ENCODE measurements at places on chromosomes 5 and 9.

GRCh38 chr5:75756981-75757380 is 39.7 kb upstream of the POC5 start:
- DNase-seq: no peak

GRCh38 chr5:41641621-41642020 is 131.2 kb upstream of the PLCXD3 start:
- DNase-seq: no peak

GRCh38 chr5:118844351-118844750 is 144.0 kb downstream of the DTWD2 start:
- DNase-seq: no peak

- DNase-seq: no peak
These were observed 6.8 kb downstream of the RPS14 start for GRCh38 chr5:150442699-150443080.

DNA sequence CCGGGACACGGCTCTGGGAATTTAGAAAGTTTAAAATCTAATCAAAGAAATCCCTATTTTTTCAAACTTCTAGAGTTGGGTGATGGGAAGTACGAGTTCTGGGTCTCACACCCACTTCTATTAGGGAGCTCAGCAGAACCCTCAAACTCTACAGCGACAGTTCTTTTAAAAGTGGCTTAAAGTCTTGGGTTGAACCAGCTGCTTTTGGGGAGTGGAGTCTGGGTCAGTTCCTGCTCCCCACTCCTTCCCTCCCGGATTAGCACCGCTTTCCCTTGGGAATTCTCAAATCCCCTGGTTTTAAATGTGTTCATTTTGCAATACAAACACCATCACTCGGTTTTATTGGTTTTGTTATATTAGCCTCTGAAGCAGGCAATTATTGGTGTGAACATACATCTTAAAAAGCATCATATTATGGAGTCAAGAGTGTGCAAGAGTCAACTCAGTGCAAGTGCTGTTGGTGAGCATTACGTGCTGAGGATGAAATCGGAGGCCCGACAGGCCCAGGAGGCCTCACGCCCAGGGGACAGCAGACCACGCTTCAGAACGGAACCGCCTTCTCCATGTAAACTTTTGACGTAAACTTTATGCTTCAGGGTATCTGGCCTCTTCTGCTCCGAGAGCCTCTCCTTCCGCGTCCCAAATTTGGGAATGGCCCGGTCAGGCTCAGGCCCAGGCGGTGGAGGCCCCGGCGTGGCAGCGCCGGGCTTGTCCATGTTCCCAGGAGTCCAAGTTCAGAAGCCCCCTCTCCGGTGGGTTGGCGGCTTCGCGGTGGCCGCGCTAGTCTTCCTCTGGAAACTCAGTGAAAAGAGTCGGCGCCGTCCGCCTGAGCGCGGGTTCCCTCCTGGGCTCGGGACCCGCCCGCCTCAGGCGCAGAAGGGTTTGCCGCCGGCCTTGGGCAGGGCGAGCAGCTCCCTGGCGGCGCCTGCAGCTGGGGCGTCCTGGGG is 5.3 kb downstream of the IRX4 start:
- no peak for DNase-seq

GRCh38 chr5:106097340-106097739 is 1573.4 kb downstream of the EFNA5 start:
- DNase-seq: no peak

GRCh38 chr9:30382271-30382670 is 2002.2 kb upstream of the ACO1 start:
- DNase-seq: no peak

GRCh38 chr9:88198341-88198807 is 60.1 kb upstream of the SPATA31C2 start:
- no peak for DNase-seq

DNA sequence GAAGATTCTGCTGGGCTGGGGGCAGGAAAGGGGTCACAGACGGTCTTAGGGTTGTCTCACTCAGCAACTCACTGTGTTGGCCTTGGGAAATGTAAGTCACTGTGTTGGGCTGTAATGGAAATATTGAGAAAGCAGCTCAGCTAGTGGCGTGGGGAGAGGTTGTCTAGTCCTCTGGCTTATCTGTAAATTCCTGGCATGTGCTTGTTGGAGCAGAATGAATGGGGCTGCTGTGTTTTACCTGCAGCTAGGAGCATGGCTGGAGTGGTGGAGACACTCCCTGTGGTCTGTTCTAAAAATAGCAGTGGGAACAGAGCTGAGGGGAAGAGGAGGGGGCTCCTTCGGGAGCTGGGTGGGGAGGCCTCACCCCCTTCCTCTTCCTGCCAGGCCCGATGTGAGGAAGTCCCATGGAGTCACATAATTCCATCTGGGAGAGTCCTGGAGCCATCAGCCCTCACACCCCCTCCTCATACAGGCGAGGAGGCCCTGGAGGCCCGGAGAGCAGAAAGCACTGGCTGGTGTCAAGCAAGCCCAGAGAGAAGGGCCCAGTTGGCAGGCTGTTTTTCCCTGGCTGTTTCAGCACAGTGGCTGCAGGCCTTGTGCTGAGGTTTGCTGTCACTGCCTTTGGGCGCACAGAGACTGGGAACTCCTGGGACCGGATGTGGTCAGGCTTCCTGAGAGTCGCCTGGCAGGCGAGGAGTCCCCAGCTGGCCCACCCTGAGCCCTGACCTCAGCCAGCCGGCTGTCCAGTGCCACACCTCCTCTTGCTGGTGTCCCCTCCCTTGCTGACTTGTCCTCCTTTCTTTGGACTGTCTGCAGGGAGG is 84.9 kb downstream of the RGS3 start:
- no peak for DNase-seq

DNA sequence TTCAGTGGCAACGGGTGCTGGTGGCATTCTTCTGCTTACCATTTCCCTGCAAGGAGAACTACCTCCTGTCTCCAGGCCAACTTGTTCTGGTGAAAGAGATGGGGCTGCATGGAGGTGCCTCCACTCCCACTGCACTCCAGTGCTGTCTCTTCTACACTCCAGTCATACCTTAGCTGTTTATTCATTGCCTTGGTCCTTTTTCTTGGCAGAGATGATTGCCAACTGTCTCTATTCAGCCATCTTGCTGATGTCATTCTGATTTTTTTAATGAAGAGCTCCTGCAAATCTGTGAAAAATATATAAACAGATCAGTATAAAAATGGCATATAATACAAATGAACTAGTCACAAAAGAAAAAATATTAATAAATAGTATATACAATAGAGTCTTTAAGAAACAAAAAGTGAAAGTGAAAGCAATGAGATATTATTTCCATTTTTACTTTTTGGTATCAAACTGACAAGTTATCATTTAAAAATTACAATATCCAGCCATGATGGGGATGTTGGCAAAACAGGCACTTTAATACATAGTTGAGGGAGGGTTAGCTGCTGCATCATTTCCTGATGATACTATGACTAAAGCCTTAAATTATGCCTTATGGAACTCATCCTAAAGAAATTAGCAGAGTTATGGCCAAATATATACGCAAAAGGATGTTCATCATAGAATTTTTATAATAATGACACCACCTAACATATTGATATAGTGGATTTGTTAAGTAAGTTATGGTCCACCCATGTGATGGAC is 109.4 kb downstream of the CARTPT start:
- DNase-seq: no peak

GRCh38 chr9:113973963-113974413 is 97.9 kb downstream of the ZNF618 start:
- no peak for DNase-seq

DNA sequence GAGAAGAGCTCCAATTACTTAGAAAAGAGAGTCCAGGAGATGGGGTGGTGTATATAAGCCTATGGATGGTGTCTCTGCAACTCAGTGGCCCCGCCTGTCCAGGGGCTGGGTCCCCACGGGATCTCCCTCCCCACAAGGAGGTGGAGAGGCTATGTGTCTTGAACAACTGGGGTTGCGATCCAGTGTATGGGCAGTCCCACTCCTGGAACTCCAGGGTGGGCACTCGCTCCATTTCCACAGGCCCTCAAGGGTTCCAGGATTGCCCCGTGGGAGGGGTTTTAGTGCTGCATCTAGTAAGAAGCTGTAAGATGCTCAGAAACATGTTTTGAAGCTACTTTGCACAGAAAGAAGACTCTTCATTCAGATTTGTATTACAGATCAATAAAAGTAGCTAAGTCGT is 558 bp upstream of the SMAD5 start:
- DNase-seq: no peak

GRCh38 chr5:171578829-171579491 is 159.5 kb downstream of the FGF18 start:
- no peak for DNase-seq

DNA sequence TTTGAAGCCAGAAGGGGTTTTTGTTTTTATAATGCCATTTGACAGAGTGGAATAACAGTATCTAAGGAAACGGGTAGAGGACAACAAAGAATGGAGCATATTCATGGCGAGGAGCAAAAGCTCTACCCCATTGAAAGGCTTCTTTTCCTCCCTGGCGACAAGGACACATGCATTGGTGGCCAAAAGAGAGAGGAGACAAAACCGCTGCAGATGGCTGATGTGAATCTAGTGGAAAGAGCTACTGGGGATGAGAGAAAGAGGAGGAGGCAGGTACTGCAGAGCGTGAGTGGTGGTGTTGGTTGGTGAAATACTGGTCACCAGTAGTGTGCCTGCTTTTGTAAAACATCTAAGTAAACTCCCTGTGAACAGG is 491 bp downstream of the APC start:
- no peak for DNase-seq

- no peak for DNase-seq
These were observed 49.9 kb upstream of the IL13 start for GRCh38 chr5:132608107-132608506.

- no peak for DNase-seq
These were observed 120.9 kb downstream of the CCDC192 start for GRCh38 chr5:127824126-127824525.

DNA sequence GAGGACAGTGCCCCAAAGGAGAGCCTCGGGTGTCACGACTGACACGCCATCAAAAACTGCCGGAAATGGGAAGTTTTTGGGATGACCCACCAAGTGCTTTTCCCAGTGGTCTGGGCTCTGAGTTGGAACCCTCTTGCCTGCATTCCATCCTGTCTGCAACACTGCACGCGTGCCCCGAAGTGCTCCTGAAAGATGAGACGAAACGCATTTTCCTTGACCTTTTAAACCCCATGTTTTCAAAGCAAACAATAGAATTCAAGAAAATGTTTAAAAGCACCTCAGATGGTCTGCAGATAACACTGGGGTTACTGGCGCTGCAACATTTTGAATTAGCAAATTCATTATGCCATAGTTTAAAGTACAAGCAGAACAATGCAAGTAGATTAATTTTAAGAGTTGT is 92.9 kb downstream of the ANKRD18A start:
- no peak for DNase-seq

DNA sequence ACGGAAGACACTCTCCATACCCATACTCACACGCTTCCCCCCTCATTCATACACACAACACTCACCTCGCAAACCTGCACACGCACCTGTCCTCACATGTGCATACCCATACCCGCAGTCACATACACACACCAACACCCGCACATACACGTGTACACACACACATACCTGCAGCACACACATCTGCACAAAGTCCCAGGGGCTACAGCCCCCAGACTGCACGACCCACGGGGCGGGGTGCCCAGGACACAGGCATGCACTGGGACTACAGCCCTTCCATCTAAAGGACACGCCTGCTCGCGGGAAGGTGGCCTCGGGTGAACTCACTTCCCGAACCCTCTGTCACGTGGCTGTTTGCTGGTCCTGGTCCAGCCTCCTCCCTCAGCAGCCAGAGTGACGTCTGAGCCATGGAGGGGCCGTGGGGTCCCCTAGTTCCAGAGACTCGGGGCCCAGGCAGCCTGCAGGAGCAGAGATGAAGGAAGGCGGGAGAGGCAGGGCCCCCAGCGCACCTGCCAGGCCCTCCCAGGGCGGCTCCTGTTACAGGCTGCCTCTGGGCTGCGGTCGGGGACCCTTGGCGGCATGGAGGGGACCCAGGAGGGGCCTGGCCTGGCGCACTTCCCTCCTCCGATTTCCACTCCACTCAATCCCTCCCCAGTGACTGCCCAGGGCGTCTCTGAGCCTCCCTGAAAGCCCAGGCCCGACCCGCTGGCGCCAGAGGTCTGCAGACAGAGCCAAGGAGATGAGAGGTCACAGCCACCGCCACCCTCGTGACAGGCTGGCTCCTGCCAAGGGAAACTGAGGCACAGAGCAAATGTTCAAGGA is 8.1 kb downstream of the SLC12A7 start:
- DNase-seq: no peak

GRCh38 chr5:134394932-134395331 is 16.7 kb downstream of the CDKN2AIPNL start:
- no peak for DNase-seq

All from brain pericyte (primary cell).